ENCODE measurements at places on chromosomes 6 and 20. TPM values are rescaled to one million over a fixed set of nuclear protein-coding genes. Genes with fewer than 3 reads are reported as not detected.

RBCK1 gene
- total RNA-seq = 81.7 TPM

GRCh38 chr20:21103582-21104465 lies 2.3 kb downstream of the LINC00237 start:
- peaks cover 81% of the 10 kb centered on the region for H3K27me3 ChIP-seq
- no peaks in the 10 kb centered on the region for H3K36me3 ChIP-seq
- H3K27ac ChIP-seq = no peak overlapping the region
- DNase-seq = no peak

GRCh38 chr6:118207947-118208346 lies 300.9 kb downstream of the SLC35F1 start:
- H3K4me1 ChIP-seq = no peaks in the 10 kb centered on the region
- no peaks in the 10 kb centered on the region for H3K27me3 ChIP-seq
- H3K36me3 ChIP-seq = no peaks in the 10 kb centered on the region
- H3K27ac ChIP-seq = no peak overlapping the region

FAM83C gene
- total RNA-seq = not detected

TP53TG5 gene
- total RNA-seq = under 0.01 TPM

GRCh38 chr6:127058027-127058426 lies 60.4 kb upstream of the RSPO3 start:
- H3K36me3 ChIP-seq = no peaks in the 10 kb centered on the region
- no peak overlapping the region for H3K4me3 ChIP-seq

COL9A3 gene
- 0.17 TPM for total RNA-seq

All from fibroblast of lung (primary cell).